NCI-H524 treated with DMSO at 0.1 percent for 48 hours (cell line): ENCODE measurements at places on chromosomes 1 and 21.

DNA sequence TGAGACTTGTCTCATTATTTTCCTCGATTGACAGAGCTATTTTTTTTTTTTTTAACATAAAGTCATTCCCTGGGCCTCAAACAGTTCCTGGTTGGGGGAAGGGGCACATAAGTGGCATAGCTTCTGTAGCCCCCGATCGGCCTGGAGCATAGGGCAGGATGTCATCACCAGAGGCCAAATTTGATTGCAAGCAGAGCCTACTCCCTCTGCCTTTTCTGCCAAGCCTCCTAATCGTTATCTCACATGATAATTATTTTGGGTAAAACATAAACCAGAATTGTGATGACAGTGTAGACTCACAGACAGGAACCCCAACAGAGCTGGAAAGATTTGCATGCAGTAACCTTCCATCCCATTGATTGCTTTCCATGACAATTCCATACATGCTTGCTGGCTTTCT is 404.8 kb downstream of the PCP4 start:
- no peak for DNase-seq

GRCh38 chr1:150257624-150258585 is at the start of gene CA14:
TSS of gene CA14 (plus strand) at chr1:150257774. CDS start at chr1:150258129, 355 bp downstream.
- DNase-seq: no peak

DNA sequence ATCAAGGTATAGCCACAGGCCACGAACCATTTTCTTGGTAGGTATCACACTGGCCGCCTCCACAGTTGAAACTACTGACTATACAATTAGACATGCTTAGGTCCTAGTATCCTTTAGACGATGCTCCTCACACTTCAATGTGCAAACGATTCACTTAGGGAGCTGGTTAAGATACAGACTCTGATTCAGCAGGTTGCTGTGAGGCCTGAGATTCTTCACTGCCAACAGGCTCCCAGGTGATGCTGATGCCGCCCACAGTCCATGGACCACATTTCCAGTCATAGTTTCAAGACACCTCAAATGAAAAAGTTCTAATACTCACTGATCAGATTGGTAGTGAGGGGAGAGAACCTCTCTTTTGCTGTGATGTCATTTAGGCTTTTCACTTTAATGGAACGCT is 6.8 kb downstream of the ATP5PO start:
- no peak for DNase-seq

GRCh38 chr1:225880222-225880588 is 2.0 kb downstream of the TMEM63A start:
- no peak for DNase-seq

DNA sequence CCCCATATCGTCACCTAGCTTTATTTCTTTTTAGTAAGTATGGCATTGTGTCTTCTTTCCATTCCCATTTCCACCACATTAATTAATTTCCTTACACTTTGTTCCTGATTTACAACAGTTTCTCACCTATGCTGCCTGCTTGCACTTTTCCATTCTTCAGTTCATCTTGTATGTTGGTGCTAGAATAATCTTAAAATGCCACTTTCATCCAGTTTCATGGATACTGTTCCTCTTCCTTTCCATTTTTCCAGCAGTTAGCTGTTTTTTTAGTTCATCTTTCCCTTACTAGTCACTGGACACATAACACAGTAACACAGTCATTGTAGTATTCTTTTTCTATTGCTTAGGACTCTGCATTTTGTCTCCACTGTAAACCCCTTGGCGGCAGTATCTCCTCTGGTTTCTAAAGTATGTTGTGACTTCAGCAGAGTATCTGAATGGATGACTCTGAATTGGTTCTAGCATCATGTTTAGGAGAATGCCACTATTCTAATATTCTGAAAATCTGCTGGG is 2.1 kb downstream of the CDC7 start:
- no peak for DNase-seq

- no peak for DNase-seq
Observed at GRCh38 chr1:96076589-96076988, 645.0 kb upstream of the PTBP2 start.
